Transverse colon (tissue), 4 donors: ENCODE measurements at places on chromosomes 2 and 18. TPM values are rescaled to one million over a fixed set of nuclear protein-coding genes. Genes with fewer than 3 reads are reported as not detected.

Gene AQP12B
- not detected for total RNA-seq

Gene ACTR3
- total RNA-seq = 132 TPM

Gene WDR54
- total RNA-seq = not detected

Gene INPP5D
- 40.4 TPM for total RNA-seq

Gene RGPD5
- 38.2 TPM for total RNA-seq

Gene DSC1
- not detected for total RNA-seq

GRCh38 chr2:33068261-33068660 lies 121.5 kb downstream of the LTBP1 start:
- DNase-seq = no peak
- H3K27ac ChIP-seq = no peak overlapping the region
- no peaks in the 10 kb centered on the region for H3K27me3 ChIP-seq
- H3K36me3 ChIP-seq = no peaks in the 10 kb centered on the region
- H3K4me3 ChIP-seq = no peak overlapping the region

DNA sequence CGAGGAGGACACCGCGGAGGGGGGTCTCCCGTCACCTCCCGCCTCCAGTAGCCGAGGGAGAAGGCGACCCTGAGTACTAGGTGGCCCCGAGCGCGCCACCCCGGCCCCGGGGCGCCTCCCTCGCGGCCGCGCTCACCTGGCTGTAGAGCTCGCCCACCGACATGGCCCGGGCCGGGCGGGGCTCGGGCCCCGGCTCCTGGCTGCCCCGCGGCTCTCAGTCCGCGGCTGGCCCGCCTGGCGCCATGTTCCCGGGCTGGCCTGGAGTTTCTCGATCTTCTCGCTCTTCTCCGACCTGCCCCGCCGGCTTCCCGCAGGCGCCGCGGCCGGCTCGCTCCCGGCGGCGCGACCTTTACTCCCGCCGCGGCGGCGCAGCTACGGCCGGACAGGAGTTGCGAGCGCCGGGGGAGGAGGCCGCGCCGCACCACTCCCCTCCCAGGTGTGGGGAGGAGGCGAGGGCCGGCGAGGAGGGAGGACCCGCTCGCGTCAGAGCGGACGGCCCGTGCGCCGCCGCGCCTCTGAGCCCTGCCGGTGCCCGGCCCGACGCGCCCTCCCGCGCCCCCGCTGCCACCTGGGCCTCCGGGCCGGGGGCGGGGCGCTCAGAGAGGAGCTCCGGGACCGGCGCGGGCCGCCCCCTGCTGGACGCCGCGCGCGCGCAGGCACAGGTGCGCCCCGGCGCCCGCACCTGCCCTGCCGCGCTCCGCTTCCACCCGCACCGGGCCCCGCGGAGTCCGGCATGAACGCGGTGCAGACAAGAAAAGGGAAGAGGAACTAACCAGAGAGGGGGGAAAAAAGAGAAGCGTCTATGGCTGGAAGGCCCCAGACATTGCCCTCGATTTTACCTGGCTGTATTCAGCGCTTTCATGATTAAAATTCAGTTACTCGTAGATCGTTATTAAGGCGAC lies at the start of gene MYO5B:
MYO5B (minus strand) TSS at position 517 of the 902 bp plus-strand sequence; CDS start at position 163, 354 bp downstream.
- DNase-seq = peak; percentile 91
- peaks cover 12% of the 10 kb centered on the region for H3K4me1 ChIP-seq
- no peaks in the 10 kb centered on the region for H3K36me3 ChIP-seq
- peaks cover 52% of the 10 kb centered on the region for H3K27me3 ChIP-seq

- DNase-seq = no peak
- H3K27ac ChIP-seq = no peak overlapping the region
- no peaks in the 10 kb centered on the region for H3K4me1 ChIP-seq
- H3K27me3 ChIP-seq = no peaks in the 10 kb centered on the region
- peaks cover 11% of the 10 kb centered on the region for H3K36me3 ChIP-seq
Observed at GRCh38 chr2:127712999-127713398, 11.7 kb downstream of the SFT2D3 start.

- no peaks in the 10 kb centered on the region for H3K27me3 ChIP-seq
- no peak overlapping the region for H3K4me3 ChIP-seq
- DNase-seq = no peak
- no peak overlapping the region for H3K27ac ChIP-seq
- H3K36me3 ChIP-seq = no peaks in the 10 kb centered on the region
Observed at GRCh38 chr2:21220930-21221329, 97.2 kb downstream of the TDRD15 start.

GRCh38 chr2:1870431-1870830 lies 126.1 kb upstream of the PXDN start:
- peaks cover 12% of the 10 kb centered on the region for H3K27me3 ChIP-seq
- no peaks in the 10 kb centered on the region for H3K4me1 ChIP-seq
- H3K4me3 ChIP-seq = no peak overlapping the region
- H3K36me3 ChIP-seq = no peaks in the 10 kb centered on the region
- no peak for DNase-seq

GRCh38 chr2:68060652-68061051 lies 2.2 kb downstream of the C1D start:
- no peak overlapping the region for H3K27ac ChIP-seq
- H3K4me3 ChIP-seq = no peak overlapping the region
- DNase-seq = no peak
- H3K36me3 ChIP-seq = no peaks in the 10 kb centered on the region

DNA sequence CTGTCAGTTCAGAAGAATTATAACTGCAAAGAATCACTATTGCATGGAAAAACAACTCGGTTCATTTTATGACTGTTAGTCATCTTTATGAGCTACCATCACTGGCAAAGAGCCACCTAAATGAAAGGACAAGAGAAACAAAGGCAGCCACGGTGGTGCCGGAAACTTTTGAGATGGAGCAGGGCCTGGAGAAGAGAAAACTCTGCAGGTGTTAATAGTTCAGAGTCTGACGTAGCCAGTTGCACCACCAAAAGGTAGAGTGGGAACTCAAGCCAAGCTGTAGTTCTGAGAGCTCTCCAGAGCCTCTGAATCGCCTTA lies 110.9 kb downstream of the FTCDNL1 start:
- no peaks in the 10 kb centered on the region for H3K36me3 ChIP-seq
- peak overlapping the region; percentile 22 for H3K27ac ChIP-seq
- H3K4me3 ChIP-seq = no peak overlapping the region
- H3K27me3 ChIP-seq = no peaks in the 10 kb centered on the region

DNA sequence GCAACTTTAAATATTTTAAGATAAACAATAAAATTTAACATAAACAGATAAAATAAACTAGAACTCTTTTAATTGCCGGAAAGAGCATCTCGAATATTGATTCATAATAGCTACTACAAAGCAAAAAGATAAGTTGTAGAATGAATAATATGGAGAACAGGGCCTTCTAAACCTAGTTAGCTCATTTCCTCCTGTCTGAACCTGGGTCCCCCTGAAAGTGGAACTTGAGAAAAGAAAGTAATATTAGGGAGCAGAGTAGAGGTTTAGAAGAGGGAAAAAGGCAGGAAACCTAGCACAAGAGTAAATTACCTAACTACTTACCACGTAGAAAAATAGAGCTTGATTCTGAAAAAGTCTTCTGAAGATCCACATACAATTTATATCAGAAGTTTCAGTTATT lies 80.7 kb upstream of the NETO1 start:
- H3K27ac ChIP-seq = no peak overlapping the region
- H3K4me3 ChIP-seq = no peak overlapping the region
- H3K4me1 ChIP-seq = no peaks in the 10 kb centered on the region
- DNase-seq = no peak
- no peaks in the 10 kb centered on the region for H3K27me3 ChIP-seq

GRCh38 chr2:172375251-172375650 lies 52.1 kb upstream of the ITGA6 start:
- H3K4me1 ChIP-seq = no peaks in the 10 kb centered on the region
- no peaks in the 10 kb centered on the region for H3K27me3 ChIP-seq
- no peak overlapping the region for H3K4me3 ChIP-seq
- no peaks in the 10 kb centered on the region for H3K36me3 ChIP-seq
- no peak for DNase-seq
- H3K27ac ChIP-seq = no peak overlapping the region

DNA sequence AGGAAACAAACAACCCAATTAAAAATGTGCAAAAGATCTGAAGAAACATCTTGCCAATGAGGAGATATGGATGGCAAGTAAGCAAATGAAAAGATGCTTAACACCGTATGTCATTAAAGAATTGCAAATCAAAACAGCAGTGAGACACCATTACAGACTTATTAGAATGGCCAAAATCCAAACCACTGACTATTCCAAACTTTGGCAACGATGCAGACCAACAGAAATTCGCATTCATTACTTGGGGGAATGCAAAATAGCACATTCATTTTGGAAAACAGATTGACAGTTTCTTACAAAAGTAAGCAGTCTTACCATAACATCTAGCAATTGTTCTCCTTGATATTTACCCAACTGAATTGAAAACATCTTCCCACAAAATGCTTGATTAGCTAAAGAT lies 1118.7 kb downstream of the SUCLG1 start:
- H3K4me1 ChIP-seq = no peaks in the 10 kb centered on the region
- H3K4me3 ChIP-seq = no peak overlapping the region
- H3K27me3 ChIP-seq = no peaks in the 10 kb centered on the region
- H3K36me3 ChIP-seq = no peaks in the 10 kb centered on the region
- DNase-seq = no peak

GRCh38 chr2:216560838-216561270 lies 62.2 kb downstream of the RPL37A start:
- DNase-seq = no peak
- no peaks in the 10 kb centered on the region for H3K27me3 ChIP-seq
- no peaks in the 10 kb centered on the region for H3K4me1 ChIP-seq
- H3K4me3 ChIP-seq = no peak overlapping the region

DNA sequence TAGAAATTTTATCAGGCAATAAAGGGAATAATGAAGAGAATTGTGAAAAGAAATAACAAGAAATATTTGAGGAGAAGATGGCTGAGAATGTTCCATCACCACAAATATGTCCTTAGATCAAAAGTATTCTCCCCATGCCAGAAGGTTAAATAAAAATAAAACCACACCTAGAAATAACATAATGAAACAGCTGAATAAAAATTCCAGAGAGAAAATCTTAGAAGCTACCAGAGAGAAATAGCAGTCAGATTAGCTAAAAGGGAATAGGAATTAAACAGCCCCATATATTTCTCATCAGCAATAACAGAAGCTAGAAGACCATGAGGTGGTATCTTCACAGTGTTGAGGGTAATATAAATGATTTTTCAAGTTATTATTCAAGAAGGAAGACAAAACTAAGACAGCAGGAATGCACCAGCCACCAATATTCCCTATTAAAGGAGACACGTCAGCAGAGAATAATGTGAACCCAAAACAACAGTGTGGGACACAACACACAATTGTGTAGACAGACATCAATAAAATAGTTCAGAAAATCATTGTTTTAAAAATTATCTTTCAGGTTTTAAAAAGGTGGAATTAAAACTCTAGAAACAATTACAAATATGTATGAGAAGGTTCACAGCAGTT lies 82.0 kb upstream of the NEDD4L start:
- H3K27me3 ChIP-seq = no peaks in the 10 kb centered on the region
- no peak overlapping the region for H3K27ac ChIP-seq
- H3K36me3 ChIP-seq = no peaks in the 10 kb centered on the region

- no peaks in the 10 kb centered on the region for H3K27me3 ChIP-seq
- no peak overlapping the region for H3K4me3 ChIP-seq
- H3K4me1 ChIP-seq = peaks cover 27% of the 10 kb centered on the region
- H3K27ac ChIP-seq = no peak overlapping the region
Observed at GRCh38 chr2:44277541-44277940, 2.3 kb downstream of the SLC3A1 start.

GRCh38 chr18:63262369-63263335 lies 56.9 kb downstream of the BCL2 start:
- H3K4me3 ChIP-seq = no peak overlapping the region
- peaks cover 53% of the 10 kb centered on the region for H3K4me1 ChIP-seq
- H3K27ac ChIP-seq = peak overlapping the region; percentile 52
- no peak for DNase-seq

- no peak for DNase-seq
- H3K27ac ChIP-seq = no peak overlapping the region
- H3K36me3 ChIP-seq = no peaks in the 10 kb centered on the region
- H3K4me1 ChIP-seq = peaks cover 15% of the 10 kb centered on the region
- H3K4me3 ChIP-seq = no peak overlapping the region
Observed at GRCh38 chr2:227576110-227576509, 22.6 kb upstream of the SCYGR2 start.

GRCh38 chr2:121234144-121234543 lies 50.9 kb downstream of the TFCP2L1 start:
- no peaks in the 10 kb centered on the region for H3K27me3 ChIP-seq
- DNase-seq = no peak
- H3K4me1 ChIP-seq = no peaks in the 10 kb centered on the region

DNA sequence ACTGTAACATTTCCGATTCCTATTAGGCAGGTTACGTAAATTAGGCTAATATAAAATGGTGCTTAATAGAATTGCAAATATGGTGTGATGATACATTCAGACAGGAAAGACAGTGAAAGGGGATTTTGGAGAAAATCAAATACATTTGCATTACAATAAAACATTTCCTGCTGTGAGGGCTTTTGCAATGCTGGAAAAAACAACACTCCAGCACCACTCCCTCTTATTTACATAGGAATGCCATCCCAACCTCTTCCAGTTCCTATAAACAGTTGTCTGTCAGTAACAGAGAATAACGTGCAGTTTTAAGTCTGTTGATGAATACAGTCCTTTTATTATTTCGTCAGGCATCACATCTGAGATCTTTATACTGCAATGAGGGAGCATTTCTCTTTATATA lies 298.8 kb upstream of the FANCL start:
- no peak overlapping the region for H3K27ac ChIP-seq
- H3K4me3 ChIP-seq = no peak overlapping the region
- H3K36me3 ChIP-seq = no peaks in the 10 kb centered on the region
- no peaks in the 10 kb centered on the region for H3K27me3 ChIP-seq
- DNase-seq = no peak

GRCh38 chr18:79334496-79335233 lies 61.1 kb upstream of the NFATC1 start:
- H3K27ac ChIP-seq = no peak overlapping the region
- no peak for DNase-seq
- no peaks in the 10 kb centered on the region for H3K4me1 ChIP-seq
- H3K27me3 ChIP-seq = no peaks in the 10 kb centered on the region

- no peaks in the 10 kb centered on the region for H3K36me3 ChIP-seq
- no peaks in the 10 kb centered on the region for H3K4me1 ChIP-seq
- no peak overlapping the region for H3K27ac ChIP-seq
- H3K4me3 ChIP-seq = no peak overlapping the region
Observed at GRCh38 chr2:168964251-168964807, 63.2 kb downstream of the G6PC2 start.

- DNase-seq = no peak
- peaks cover 35% of the 10 kb centered on the region for H3K27me3 ChIP-seq
- no peak overlapping the region for H3K27ac ChIP-seq
- H3K4me3 ChIP-seq = no peak overlapping the region
Observed at GRCh38 chr18:50398947-50399346, 24.1 kb downstream of the SKA1 start.

- no peak overlapping the region for H3K4me3 ChIP-seq
- H3K36me3 ChIP-seq = no peaks in the 10 kb centered on the region
- H3K27me3 ChIP-seq = peaks cover 3% of the 10 kb centered on the region
- H3K27ac ChIP-seq = no peak overlapping the region
- DNase-seq = no peak
Observed at GRCh38 chr18:61579581-61579980, 246.4 kb downstream of the CDH20 start.
